Right forelimb (tissue), 1 donor: ENCODE measurements at places on chromosomes 6 and 20.
A peak's percentile ranks its signal among the peaks of the same experiment; 100 is the strongest.

- DNase-seq = no peak
Measured at GRCh38 chr20:63814891-63815614, 16.0 kb downstream of the ZBTB46 start.

- peak; percentile 62 for DNase-seq
Measured at GRCh38 chr6:168574699-168575195, 133.8 kb downstream of the SMOC2 start.

DNA sequence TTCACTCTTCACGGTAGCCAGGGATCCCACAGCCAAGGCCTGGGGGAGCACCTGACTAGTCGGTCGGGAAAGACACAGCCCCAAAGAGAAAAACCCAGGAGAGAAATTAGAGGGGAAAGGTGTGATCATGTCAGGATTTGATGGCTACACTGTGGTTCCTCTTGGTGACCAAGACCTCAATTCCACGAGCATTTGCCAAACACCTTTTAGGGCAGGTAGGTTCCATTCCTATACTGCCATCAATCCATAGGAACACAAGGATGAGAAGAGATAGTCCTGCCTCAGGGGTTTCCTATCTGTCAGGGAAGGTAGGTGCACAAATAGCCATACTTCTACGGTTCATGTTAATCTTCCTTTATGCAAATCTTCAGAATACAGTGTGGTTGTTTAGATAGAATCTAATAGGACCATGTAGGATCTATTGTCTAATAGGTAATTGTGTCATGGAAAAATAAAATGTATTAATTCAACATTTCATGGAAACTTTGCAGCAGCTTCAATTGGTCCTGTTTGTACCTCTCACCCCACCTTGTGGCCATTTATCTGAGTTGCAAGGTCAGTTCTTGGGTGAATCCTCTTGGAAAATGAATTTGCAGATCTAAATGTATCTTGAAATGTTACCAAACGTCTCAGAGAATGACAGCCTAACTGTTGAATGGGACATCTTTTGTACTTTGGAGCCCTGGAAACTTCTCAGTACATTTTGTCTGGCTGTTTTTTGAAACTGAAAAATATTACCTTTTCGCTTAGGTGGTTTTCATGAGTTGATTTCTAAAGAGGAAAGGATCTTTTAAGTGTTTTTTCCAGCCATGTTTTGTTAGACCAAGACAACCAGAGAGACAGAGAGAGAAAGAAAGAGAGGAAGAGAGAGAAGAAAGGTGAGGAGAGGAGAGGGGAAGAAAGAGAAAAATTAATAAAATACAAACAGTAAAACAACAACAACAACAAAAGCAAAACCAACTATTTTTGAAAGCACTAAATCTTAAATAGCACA is 33.7 kb upstream of the IYD start:
- no peak for DNase-seq

DNA sequence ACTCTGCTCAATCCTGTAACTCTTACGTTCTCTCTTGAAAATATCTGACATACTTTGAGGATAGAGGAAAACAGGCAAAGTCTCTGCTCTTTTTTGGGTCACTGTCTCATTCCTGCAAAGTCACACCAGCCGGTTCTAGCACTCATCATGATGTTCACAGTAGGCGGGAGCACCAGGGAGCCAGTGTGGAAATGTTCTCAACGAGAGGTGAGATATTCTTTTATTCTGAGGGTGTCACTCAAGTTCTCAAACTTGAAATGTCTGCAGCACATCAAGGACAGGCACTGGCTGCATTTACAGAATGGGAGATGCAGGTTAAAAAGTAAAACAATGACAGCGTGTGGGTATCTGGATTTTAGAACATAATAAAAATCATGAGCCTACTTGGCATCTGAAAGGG is 714.7 kb downstream of the QKI start:
- DNase-seq = no peak

DNA sequence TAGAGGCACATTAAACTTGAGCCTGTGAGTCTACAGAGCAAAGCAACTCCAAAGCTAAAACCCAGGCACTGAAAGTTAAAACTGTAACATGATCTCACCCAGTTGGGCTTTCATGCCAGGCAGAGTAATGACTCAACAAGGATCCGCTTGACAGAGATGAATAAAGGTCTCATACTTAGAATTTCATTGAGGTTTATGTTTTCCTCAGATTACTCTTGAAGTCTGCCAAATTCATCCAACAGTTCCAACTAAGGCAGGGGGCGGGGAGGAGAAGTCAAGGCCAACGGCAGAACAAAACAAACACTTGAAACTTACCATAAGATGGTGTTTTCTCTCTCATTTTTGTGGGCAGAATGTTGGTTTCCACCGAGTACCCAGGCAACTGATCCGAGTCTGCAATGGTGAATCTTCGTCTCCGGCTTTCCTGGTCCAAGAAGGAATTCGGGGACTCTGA is 54.0 kb upstream of the IPCEF1 start:
- DNase-seq = peak; percentile 77

- DNase-seq = no peak
Measured at GRCh38 chr6:167824591-167825331, 1.9 kb upstream of the AFDN start.
